ENCODE measurements at places on chromosomes 16 and 17. TPM values are rescaled to one million over a fixed set of nuclear protein-coding genes. Genes with fewer than 3 reads are reported as not detected.

DNA sequence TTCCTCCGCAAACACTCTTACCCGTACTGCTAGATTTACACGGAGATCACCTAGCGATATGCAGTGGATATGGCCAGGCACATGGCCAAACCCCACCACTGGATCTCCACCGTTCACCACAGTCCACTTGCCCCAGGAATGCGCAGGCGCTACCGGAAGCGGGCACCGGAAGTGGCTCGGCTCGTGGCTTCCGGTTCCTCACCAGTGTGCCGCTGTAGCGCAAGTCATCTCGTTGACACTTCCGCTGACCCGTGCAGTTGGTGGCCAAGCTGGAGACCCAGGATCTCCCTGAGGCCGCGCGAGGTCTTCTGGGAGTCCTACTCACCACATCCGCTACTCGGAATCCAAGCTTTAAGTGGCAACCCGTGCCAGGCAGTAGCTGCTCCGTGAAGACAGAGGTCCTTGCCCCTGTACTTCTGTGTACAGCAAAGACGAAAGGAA is 11.5 kb downstream of the ZNF597 start:
- H3K4me3 ChIP-seq, result no peak overlapping the region
- no peaks in the 10 kb centered on the region for H3K27me3 ChIP-seq
- no peaks in the 10 kb centered on the region for H3K4me1 ChIP-seq
- H3K36me3 ChIP-seq, result no peaks in the 10 kb centered on the region

GRCh38 chr17:1562176-1562643 is 382 bp downstream of the PITPNA start:
- peak overlapping the region; percentile 58 for H3K27ac ChIP-seq
- H3K27me3 ChIP-seq, result no peaks in the 10 kb centered on the region
- peaks cover 2% of the 10 kb centered on the region for H3K36me3 ChIP-seq
- peaks cover 10% of the 10 kb centered on the region for H3K4me1 ChIP-seq
- peak overlapping the region; percentile 65 for H3K4me3 ChIP-seq
- no peak for DNase-seq

DNA sequence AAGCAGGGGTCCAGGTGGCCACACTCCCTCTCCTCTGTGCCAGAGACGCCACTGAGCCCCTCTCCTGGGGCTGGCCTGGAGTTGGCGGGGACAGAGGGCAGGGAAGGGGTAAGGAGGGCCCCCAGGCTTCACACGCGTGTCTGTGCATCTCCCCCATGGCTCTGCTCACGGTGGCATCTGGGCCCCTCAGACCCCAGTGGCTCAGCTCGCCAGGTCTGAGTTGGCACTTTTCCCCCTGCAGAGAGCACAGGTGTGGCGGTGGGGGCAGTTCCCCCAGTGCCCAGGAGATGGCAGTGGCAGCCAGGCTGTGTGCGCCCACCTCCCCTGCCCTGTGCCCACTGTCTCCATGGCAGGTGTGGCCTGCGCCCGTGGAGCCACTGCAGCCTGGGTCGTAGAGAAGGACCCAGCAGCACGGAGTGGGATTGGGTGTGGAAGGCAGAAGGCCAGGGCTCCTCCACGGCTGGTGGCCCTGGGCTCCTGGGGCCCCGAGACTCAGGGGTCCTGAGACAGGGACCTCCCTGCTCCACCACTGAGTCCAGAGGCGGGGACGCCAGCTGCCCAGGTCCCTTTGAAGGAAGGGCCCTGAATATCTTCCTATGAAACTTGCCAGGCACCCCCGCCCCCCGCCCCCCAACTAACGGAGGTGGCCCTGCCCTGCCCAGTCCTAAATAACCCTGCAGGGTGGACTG is 4.3 kb upstream of the APRT start:
- no peaks in the 10 kb centered on the region for H3K27me3 ChIP-seq
- DNase-seq, result no peak
- H3K36me3 ChIP-seq, result no peaks in the 10 kb centered on the region
- H3K4me1 ChIP-seq, result no peaks in the 10 kb centered on the region
- H3K4me3 ChIP-seq, result no peak overlapping the region

Gene SULT1A2
- 0.35 TPM for total RNA-seq

Gene ARHGDIG
- 1.2 TPM for total RNA-seq

Gene KRTAP16-1
- not detected for total RNA-seq
